Stimulated activated CD4-positive, alpha-beta T cell treated with anti-CD3 and anti-CD28 coated beads, TNF-alpha, amount 100 ng/mL, for 24 hours (primary cell): ENCODE measurements at places on chromosomes 5 and 9.

DNA sequence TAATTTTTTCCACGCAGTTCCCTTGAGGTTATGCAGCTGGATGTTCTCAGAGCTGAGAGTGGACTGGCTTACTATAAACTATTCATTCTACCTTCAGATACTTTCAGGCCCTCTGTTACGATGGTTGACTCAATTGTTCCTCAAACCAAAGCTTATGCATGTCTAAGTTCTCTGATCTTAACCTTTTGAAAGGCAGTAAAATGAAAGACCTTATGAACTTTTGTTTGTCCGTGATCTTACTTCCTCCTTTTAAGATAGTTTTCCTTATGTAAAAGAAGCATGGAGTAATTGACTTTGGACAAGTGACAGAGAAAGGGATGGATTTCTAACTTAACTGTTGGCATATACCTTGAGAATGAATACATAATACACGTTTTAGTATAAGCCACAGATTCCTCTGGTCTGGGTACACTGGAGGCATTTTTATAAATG, 575.7 kb downstream of the PDE4D start:
- DNase-seq: no peak

DNA sequence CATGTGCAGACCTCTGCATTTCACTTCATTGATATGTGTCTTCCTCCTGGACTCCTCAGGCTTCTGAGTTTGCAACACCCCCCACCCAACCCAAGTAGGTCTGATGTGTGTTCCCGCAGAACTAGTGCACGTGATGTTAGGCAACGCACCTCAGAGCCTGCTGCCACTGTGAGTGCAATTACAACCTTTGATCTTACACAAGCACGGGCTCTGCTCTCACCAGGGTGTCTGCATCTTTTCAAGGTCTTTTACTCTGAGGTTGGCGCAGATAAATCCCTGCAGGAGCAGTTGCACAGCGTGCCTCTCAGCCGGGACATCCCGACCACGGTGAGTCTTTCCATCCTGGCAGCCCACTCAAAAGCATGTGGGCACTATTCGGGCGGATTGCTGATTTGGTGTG, 80.1 kb downstream of the EGFLAM start:
- no peak for DNase-seq

DNA sequence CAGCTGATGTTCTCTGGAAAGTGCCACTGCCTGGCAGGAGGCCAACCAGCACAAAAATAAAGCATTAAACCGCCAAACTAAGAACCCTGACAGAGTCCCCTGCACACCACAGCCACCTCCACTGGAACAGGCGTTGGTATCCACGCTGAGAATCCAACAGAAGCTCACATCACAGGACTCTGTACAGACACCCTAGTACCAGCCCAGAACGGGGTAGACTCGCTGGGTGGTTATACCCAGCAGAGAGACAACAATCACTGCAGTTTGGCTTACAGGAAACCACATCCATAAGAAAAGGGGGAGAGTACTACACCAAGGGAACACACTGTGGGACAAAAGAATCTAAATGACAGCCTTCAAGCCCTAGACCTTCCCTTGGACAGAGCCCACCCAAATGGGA, 15.0 kb upstream of the POU5F2 start:
- DNase-seq: no peak

DNA sequence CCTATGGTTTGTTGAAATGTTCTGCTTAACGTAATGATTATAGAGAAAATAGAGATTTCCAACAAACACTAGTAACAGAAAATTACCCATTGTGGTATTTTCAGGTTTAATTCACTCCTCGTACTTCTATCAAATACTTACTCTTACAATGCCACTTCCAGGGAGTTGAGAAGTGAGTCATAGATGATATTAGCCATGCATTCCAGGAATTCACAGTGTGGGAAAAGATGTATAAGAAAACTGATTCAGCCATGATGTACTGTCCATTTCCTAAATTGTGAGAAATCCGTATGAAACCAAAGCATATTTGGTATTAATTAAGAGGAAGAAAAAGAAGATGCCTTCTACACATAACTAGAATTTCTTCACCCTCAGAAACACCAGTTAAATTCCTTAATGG, 1854.6 kb upstream of the WWC1 start:
- no peak for DNase-seq

GRCh38 chr9:137272241-137273094, 5.1 kb upstream of the TOR4A start:
- no peak for DNase-seq
